Stimulated activated CD8-positive, alpha-beta memory T cell treated with anti-CD3 and anti-CD28 coated beads, Interleukin-4, amount 100 ng/mL, for 4 hours (primary cell): ENCODE measurements at places on chromosomes 11 and 22.

GRCh38 chr11:112631333-112631732 is 329.9 kb upstream of the NCAM1 start:
- DNase-seq = no peak

DNA sequence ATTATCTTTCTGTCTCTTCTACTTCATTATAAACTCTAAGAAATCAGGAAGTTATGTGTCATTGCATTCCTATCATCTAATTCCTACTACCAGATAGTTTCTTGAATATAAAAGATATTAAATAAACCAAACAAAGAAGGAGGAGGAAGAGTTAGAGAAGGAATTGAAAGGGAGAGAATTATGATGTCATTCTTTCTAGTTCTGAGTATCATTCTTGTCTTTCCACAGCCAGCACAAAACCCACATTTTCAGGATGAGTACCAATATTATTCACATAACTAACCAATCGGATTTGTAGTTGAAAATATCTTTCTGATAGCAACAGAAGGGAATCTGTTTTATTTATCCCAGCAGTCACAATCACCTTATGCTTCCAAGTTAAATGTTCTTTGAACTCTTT is 13.3 kb downstream of the MS4A13 start:
- DNase-seq = no peak

GRCh38 chr22:45965563-45965962 is 11.4 kb downstream of the WNT7B start:
- no peak for DNase-seq

GRCh38 chr11:80778432-80778831 is 1337.6 kb upstream of the TENM4 start:
- no peak for DNase-seq

GRCh38 chr11:44589301-44589700 is 23.8 kb downstream of the CD82 start:
- DNase-seq = no peak

DNA sequence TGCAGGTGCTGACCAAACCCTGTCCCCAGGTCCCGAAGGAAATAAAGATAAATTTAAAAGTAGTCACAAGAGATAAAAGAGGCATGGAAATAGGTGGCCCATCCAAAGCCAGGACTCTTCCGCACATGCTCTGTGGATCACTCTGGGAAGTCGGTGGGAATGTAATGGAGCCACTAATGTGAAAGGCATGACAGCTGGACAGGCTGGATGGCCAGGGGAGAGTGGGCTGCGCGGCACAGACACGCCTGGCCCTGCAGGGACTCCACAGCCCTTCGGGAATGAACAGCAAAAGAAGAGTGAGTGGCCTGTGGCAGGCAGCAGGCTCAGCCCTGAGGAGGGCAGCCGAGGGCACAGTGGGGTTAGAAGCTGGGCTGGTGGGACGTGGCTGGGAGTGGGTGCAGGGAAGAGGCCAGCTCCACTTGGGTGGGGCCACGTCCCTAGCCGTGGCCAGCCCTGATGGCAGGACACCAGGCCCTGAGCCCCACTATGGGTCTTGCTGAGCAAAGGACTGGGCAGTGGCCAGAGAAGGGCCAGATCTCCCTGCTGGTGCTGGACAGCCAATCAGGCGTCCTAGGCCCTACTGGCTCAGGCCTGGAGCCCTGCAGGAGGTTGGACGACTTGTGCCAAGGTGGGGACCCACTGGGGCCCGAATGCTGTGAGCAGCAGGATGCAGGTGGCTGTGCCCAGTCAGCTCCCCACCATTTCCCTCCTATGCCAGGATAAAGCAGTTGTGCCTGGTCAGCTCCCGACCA is 31.3 kb upstream of the GNB1L start:
- no peak for DNase-seq

- DNase-seq = no peak
Observed at GRCh38 chr11:46874586-46874985, 28.5 kb upstream of the CKAP5 start.

- DNase-seq = no peak
Observed at GRCh38 chr11:27697679-27698275, 2.5 kb downstream of the BDNF start.

DNA sequence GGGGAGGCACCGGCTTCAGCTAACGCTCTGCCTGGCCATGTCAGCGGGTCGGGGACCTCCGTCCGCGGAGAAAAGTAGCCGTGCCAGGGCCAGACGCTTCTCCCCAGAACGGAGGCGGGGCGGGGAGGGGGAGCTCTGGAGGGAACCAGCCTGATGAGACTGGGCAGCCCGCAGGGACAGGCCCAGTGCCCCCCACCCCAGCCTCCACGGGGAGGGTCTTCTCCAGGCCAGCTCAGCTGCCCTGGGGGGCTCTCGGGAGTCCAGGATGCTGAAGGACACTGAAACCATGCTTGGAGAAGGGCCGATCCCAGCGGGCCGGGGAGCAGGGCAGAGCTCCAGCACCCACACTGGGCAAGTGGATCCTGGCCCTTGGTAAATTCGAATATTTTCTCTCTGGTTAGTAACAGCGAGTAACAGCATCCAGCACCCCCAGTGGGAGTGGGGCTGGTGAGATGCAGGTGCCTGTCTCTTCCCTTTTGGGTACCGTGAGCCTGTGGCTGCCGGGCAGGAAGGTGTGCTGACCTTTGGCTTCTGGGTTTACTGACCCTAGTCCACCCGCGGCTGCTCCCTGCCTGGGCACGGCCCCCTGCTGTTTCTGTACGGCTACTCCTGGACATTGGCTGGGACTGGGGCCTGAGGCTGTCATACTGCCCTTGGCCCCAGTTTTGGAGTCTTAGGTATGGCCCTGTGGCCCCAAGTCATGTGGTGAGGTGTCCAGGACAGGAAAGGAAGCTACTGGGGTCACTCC is 35.8 kb downstream of the GRAMD4 start:
- DNase-seq = no peak

GRCh38 chr22:34159491-34159890 is 239.2 kb upstream of the LARGE1 start:
- DNase-seq = no peak

GRCh38 chr22:32200752-32201151 is 4.1 kb downstream of the RFPL2 start:
- no peak for DNase-seq

- no peak for DNase-seq
Observed at GRCh38 chr11:125980436-125980835, 34.6 kb downstream of the VSIG10L2 start.

- DNase-seq = no peak
Observed at GRCh38 chr22:41772198-41772597, 28.3 kb upstream of the CCDC134 start.
